ENCODE measurements at places on chromosomes 2 and 18.

DNA sequence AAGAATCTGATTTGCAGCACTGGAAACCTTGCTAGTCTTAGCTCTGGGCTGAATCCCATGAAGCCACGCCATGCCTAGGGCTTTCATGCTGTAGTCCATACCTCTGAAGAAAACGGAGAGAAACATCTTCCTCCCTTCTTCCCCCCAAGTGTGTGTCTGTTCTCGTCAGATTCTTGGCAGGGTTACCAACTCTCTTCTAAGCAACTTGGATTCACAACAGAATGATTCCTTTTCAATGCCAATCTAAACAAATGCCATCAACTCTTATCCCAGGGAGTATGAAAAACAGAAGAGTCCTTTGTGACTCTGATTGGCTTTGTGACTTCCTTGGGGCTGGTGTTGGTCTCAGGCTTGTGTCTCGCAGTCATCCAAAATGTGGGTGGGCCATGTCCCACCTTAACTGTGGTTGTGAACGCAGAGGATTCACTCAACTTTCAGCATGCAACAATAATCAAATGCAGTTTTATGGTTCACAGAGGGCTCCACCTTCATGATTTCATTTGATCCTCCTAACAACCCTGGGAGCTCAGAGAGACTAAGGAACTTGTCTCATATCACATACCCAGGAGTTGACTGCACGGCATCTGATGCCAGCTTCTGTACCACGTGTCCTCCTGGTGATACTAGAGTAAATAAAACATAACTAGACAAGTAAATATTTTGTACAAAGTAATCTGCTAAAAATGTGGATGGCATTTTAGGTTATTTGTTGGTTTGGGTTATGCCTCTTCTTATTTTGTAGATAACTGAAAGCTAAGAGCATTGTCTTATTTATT lies 186.0 kb upstream of the TNP1 start:
- no peak for DNase-seq

DNA sequence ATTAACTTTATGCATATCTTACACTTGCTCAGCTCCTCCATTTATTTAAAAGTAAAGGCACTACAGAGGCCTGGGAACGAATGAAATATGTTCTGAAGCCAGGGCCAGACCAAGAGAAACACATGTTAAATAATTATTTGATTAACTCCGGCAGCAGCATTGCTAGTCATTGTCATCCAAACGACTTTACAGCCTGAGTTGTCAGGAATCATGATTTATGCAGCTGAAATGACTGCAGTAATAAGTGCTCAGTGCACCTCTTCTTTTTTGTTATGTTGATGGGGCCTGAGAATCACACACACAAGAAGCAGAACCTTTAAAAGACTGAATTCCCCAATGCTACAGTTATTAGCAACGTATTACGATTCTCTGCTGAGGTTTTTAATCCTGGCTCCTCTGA lies 58.9 kb downstream of the EPHA4 start:
- DNase-seq: no peak

DNA sequence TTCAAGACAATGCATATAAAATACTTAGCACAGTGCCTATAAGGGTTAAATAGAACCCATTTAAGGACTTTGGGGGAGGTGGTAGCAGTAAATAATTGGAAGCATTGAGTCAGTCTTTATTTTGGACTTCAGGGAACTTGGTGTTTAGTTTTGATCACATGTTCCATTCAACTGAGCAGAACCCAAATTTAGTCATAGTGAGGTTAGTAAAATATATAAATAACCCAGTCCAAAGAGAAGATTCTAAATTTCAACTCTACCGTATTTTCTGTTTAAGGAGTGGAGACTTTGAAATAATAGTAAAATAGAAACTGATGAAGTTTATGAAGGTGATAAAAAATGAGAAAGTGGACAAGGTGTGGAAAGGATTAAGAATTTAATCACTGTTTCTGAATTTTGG lies 19.7 kb downstream of the TWSG1 start:
- no peak for DNase-seq

- no peak for DNase-seq
These were observed 2012.3 kb upstream of the PIK3C3 start for GRCh38 chr18:39942702-39943101.

DNA sequence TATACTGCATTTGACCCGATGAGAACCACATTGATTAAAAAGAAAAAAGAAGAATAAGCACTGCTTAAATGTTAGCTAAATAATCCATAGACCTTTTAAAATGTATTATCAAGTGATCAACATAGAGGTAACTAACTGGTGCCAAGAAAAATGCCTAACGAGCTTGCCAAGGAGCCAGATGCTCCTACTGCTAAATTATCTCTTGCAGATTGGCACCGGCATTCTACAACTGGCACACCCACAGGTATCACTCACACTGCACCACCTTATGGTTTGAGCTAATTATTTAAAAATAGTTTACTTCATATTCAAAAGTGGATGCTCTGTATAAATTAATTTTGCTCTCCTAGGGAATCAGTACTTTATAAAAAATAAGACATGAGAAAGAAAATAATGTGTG lies 341.6 kb upstream of the CDH7 start:
- DNase-seq: no peak

- DNase-seq: peak; percentile 87
These were observed 33.3 kb downstream of the DOK1 start for GRCh38 chr2:74587664-74588277.

- DNase-seq: no peak
These were observed 15.3 kb upstream of the REEP1 start for GRCh38 chr2:86352727-86353221.

- DNase-seq: no peak
These were observed 60.9 kb downstream of the BCL11A start for GRCh38 chr2:60492548-60492947.

- no peak for DNase-seq
These were observed 27.7 kb downstream of the SDC1 start for GRCh38 chr2:20197192-20197591.

DNA sequence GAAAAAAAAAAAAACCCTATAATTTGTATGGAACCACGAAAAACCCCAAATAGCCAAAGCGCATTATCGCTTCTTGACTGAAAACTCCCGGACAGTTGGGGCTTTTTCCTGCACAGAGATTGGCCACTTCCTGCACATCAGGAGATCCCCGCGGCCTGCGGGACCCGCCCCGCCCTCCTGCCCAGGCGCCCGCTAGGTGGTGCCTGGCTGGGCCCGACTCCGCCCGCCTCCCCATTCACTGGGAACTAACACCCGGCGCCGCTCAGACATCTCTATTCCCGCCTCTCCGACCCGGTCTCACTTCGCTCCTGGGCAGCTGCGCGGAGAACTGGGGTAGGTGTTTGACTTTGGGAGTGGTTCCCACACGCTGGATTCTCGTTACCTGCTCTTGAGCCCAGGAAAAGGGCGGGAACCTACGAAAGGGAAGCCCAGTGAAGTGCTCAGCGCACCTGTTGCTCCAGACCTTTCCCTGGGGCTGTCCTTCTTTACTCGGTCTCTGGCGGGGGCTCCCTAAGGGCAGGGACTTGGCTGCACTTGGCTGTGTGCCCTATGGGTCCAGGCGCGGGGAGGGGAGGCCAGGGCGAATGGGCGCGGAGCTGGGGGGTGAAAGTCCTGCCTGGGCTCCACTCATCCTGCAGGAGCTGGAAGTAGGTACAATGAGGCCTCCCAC lies at the start of gene HMSD:
Gene HMSD (plus strand): TSS at position 234 of the 670 bp plus-strand sequence. CDS start 4,155 bp downstream, outside the sequence.
- DNase-seq: peak; percentile 58

All from foreskin fibroblast (primary cell).